Left hindlimb (tissue), 1 donor: ENCODE measurements at places on chromosomes 11 and 22.
A peak's percentile ranks its signal among the peaks of the same experiment; 100 is the strongest.

- DNase-seq, result no peak
Measured at GRCh38 chr11:91563176-91563575, 661.4 kb upstream of the FAT3 start.

DNA sequence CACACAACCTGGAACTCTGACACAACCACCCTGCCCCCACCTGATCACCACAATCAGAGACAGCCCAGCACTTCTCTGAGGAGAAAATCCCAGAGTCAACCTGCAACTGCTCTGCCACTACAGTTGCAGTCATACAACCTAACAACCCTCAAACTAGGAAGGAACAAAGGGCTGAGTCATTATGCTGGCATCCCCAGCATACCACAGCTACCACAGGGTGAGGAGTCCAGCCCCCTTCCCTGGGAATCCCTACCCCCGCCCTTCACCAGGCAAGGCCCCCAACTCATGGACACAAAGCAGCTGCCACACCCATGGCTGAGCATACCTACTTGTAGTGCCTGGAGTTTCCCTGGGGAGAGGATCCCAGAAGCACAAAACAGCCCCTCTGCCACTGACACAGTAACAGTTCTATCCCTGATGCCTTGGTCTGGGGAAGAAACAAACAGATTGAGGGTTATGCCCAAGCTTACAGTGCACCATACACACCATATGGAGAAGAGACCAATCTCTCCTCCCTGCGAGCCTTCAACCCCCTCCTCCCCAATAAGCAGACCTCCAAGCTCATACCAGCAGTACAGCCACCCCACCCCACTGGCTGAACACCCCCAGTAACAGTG lies 68.5 kb upstream of the C11orf58 start:
- no peak for DNase-seq

DNA sequence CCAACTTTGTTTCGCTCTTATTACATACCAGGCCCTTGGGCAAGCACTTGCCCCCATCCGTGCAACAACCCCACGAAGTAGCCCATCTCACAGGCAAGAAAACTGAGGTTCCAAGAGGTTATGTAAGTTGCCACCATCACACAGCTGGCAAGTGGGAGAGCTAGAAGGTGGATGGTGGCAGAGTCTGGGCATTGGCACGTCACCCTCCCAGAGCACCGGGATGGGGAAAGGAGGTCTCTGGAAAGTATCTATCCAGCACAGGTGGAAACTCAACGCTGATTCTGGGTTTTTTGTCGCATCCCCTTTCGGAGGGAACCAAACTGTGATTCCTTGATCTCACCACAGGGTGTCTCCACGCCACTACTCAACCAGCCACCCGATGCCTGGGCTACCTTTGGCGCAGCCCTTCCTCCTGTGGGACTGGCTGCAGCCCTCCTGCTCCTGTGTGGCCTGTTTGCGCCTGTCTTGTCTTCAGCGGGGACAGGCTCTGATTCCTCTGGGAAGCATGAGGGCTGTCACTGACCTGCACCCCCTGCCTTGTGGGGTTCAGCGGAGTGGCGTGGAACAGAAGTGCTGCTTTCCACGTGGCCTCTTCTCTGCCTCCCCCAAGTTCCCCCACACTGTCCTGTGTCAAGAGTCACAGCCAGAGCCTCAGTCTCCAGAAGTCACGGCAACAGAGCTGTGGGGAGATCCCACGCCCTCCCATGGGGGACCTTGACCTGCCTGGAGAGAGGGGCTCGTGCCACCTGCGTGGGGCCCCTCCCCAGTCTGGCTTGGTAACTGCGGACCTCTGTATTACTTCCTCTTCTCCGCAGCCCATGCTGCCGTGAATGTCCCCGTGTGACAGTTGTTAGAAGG lies 34.4 kb upstream of the TRIM29 start:
- DNase-seq, result peak; percentile 72

GRCh38 chr11:122633219-122633829 lies 22.2 kb upstream of the UBASH3B start:
- no peak for DNase-seq

DNA sequence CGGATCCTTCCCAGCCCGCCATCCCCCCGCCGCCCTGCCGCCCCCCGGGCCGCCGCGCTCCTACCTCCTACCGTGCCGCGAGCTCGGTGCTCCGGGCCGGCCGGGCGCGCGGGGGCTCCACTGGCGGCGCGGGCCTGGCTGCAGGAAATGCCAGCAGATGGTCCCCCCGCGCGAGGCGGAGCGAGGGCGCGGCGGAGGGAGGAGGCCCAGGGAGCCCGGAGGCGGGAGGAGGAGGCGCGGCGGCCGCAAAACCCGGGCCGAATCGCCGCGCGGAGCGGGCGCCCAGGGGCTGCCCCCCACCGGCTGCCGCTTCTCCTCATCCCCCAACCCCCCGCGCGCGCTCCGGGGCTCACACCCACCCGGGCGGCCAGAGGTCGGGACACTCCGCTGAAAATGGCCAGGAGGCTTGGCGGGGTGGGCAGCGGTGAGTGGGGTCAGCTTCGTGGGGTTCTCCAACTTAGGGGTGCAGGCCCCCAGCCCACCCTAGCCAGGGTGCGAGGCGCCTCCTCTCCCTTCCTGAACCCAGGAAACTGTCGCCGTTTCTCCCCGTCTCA lies at the start of gene OSBPL5:
TSS of gene OSBPL5 (minus strand) at position 159 of the 554 bp plus-strand sequence. CDS start 36,162 bp downstream, outside the sequence.
- peak; percentile 84 for DNase-seq

- DNase-seq, result no peak
Measured at GRCh38 chr11:1123970-1124369, 33.8 kb upstream of the MUC5AC start.

- no peak for DNase-seq
Measured at GRCh38 chr11:66278363-66279091, 552 bp downstream of the CNIH2 start.

- no peak for DNase-seq
Measured at GRCh38 chr11:124898263-124898680, 607 bp upstream of the ROBO4 start.

DNA sequence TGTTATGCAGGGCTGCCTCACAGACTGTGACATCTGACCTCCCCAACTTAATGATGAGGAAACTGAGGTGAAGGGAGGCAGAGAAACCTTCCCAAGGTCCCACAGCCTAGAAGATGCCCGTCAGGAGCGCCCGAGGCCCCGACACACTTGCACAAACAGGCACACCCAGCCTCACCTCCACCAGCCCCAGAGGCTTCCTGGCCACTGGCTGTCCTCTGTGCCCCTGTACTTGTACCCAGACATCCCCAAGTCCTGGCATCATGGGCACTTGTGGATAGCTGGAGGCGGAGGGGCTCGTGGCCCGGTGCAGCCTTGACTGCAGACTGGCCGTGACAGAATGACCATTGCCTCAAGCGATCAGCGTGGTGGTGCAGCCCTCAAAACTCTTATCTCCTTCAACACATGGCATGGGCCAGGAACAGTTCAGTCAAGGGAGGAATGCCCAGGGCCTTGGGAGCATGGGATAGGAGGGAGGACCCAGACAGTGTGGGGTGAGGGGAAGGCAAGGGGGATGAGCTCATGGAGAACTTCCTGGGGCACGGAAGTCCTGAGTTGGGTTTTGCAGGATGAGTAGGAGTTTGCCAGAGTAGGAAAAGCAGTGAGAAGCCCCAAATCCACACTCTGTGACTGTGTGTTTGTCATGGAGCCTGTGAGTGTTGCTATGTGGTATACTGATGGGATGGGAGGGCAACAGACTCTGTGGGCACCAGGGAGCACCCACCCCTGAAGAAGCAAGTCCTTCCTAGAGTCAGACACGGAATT lies 25.8 kb upstream of the PPARA start:
- no peak for DNase-seq
